Stimulated activated CD8-positive, alpha-beta memory T cell treated with anti-CD3 and anti-CD28 coated beads, Interleukin-7, amount 100 ng/mL, for 4 hours (primary cell): ENCODE measurements at places on chromosomes 6 and 20.
A peak's percentile ranks its signal among the peaks of the same experiment; 100 is the strongest.

DNA sequence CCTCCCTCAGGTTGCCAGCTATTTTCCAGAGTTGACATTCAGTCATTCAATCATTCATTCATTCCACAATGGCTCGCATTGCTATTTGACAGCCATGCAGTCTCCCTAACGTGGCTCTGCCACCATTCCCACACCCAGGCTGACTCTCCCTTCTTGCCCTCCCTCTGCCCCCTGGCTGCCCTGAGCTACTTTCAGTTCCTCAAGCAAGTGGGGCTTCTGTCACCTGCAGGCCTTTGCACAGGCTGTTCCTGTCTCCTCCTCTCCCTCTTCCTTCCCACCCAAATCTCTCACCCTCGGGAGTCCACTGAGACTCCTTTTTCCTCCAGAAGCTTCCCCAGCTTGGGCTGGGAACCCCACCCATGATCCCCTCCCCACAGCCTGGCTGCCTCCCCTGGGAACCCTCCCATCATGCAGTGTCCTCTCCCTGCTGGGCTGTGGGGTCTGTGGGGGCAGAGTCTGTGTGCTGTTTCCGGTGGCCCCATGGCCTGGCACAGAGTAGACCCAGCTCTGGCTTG lies 2.6 kb downstream of the PACSIN1 start:
- DNase-seq, result no peak

GRCh38 chr6:140915551-140915950 lies 1217.2 kb upstream of the GJE1 start:
- DNase-seq, result no peak

DNA sequence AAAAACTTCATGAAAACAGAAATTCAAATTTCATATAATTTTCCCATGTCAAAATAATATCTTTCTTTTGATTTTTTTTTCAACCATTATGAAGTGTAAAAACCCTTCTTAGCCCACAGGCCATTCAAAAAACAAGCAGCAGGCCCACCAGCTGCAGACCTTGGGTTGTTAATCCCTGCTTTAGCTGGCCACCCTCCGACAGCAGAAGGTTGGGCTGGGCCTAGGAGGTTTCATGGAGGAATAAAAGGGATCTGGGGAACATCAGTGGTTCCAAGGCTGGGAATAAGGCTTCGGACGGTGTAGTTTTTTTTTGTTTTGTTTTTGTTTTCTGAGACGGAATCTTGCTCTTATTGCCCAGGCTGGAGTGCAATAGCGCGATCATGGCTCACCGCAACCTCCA lies 3.6 kb upstream of the HSP90AB1 start:
- no peak for DNase-seq

GRCh38 chr6:166495487-166496314 lies 90.8 kb downstream of the RAMACL start:
- DNase-seq, result no peak

DNA sequence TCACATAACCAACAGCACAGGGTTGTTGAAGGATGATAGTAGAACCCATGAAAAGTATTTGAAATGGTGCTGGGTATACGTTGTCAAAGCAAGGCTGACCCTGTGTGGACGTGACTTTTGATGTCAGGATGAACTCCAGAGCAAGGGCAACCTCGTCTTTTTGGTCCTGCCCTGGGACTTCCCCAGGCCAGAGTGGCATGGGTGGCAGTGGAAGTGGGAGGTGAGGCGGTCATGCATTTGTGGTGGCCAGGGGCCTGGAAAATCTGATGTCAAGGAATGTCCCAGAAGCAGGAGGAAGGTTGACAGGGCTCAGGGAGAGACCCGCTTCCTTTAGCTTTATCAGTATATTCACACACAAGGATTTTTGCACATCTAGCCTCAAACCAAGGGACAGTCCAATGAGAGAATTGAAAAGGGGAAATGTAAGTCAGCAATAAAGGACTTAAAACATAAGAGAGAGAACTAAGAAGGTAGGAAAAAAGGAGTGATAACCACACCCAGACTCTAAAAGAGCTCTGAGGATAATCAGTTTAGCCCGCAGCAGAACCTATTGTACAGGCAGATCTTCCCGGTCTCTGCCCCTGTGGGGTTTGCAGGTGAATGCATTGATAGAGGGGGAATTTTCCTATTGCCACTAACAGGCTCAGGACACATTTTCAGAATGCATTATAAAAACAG lies 98.8 kb upstream of the HDGFL1 start:
- DNase-seq, result no peak

DNA sequence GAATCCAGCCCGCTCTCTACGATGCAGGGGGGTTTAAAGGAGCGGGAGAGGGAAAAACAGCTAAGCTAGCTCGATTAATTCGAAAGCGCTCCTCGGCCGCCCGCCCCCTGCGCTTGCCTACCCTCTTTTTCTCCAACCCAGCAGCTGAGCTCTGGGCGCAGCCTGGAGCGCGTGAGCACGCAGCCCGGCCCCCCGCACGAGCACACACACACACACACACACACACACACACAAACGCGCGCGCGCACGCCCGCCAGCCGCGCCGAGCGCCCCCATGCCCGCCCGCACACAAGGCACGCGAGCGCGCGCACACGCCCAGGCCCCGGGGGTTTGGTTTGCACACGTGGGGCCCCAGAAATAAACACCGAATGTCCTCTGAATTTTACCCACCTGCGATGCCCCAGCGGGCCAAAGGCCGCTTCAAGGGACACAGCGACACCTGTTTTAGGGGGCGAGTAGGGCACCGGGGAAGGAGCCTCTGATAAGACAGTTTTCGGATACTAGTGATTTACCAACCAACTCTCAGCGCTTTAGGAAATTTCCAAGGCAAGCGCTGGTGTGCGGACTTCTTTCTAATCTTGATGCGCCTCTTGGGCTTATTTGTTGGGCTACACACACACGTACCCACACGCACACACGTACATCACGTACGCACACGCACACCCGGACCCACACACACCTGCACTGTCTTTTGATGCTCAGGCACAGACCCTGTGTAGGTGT lies 802 bp upstream of the NRN1 start:
- no peak for DNase-seq

DNA sequence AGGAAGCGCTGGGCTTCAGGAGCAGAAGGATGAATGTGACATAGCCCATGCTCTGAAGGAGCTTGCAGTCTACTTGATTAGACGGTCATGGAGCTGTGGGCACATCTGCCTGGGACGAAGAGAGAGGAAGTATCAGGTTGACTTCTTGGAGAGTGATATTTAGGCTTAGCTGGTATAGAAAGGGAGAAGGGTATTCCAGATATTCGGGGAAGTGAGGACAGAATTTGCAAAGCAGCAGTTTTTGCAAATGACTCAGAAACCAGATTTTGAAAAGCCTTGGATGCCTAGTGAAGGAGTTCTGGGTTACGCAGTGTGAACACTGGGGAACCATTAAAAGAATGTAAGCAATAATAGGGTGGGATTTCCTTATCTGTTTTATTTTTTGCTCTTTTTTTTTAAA lies 60.7 kb downstream of the EYA4 start:
- no peak for DNase-seq

DNA sequence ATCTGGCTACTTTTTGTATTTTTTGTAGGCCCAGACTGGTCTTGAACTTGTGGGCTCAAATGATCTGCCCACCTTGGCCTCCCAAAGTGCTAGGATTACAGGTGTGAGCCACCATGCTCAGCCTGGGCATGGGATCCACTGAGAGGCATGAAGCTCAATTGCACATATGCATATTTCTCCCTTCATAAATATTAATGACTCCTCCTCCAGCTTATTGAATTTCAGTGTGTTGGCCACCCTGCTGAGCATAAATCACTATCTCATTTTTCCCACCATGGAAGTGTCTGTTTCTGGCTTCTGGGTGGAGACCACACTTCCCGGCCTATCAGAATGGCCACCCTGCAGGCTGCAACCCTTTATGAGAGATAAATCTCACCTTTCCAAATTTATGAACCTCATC lies 53.6 kb upstream of the KIF16B start:
- DNase-seq, result no peak

- no peak for DNase-seq
Measured at GRCh38 chr6:29791786-29792122, 35.9 kb upstream of the HLA-G start.

DNA sequence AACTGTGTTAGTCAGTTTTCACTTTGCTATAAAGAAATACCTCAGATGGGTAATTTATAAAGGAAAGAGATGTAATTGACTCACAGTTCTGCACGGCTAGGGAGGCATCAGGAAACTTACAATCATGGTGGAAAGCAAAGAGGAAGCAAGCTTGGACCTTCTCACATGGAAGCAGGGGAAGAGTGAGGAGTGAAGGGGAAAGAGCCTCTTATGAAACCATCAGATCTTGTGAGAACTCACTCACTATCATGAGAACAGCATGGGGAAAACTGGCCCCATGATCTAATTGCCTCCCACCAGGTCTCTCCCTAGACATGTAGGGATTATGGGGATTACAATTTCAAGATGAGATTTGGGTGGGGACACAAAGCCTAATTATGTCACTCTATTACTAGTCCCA lies 41.3 kb upstream of the PLAGL1 start:
- no peak for DNase-seq

DNA sequence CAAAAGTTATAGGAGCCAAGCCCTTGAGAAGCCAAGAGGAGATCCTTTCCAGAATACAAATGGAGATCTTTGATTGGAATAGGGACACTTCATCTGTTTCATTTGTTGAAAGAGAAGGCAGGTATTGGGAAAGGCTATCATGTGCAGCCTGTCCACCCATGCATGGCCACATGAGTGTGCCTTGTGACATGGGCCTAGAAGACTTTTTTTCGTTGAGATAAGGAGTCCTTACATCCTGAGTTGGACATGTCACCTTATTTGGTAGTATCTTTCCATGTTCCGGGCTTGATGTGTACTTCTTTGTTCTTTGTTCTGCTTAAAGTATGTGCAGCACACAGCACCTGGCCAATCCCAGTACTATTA lies 42.1 kb upstream of the SYNCRIP start:
- no peak for DNase-seq

DNA sequence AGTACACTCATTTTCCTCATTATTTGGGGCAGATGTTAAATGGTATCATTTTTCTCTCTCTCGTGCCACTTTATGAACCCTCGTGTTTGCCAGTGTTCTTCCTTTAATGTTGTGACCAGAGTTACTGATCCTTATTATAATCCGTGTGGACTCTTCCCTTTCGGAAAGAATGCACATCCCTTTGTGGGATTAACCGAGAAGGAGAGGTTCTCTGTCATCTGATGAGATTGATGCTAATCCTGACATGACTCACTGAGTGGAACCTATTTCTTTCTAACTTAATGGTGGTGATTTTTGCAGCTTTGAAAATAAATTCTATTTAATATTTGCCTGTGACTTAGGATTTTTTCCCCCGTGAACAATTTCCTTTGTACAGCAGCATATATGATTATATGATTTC lies 300.0 kb upstream of the MAN1A1 start:
- no peak for DNase-seq

GRCh38 chr6:39077882-39078594 lies 29.5 kb downstream of the GLP1R start:
- no peak for DNase-seq

DNA sequence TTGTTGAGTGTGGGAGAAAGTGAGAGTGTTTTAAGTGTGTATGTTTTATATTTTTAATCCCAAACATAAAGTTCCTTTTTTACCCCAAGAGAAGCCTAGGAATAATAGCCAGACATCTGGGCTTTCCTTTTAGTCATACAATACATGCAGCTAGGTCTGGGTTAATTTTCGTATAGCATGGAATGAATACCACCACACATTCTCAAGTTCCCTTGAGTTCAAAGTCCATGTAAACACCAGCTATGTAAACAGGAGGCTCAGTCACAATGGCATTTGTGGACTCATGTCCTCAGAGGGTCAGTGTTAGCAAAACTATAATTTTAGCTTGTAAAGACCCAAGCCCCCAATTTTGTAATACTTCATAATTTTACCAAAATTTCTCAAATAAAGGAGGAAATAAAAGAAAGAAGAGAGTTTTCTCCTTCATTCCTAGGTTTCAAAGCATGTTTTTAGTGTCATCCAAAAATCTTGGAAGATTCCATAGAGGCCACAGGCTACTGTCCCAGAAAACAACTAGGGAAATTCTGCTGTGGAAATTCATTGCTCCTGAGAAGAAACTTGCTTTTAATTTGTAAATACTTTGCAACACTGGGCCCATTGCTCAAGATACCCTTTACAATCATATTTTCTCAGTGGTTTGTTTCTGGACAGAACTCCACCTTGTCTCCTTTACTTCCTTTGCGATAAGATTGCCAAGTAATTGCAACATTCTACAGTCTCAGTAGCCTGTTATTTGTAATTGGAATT lies 671.2 kb downstream of the COL12A1 start:
- DNase-seq, result no peak

GRCh38 chr6:37491171-37491829 lies 8.4 kb downstream of the CCDC167 start:
- DNase-seq, result no peak

- DNase-seq, result no peak
Measured at GRCh38 chr6:21046276-21046675, 512.0 kb downstream of the CDKAL1 start.

GRCh38 chr20:3580412-3580811 lies 82.8 kb downstream of the GFRA4 start:
- no peak for DNase-seq

- no peak for DNase-seq
Measured at GRCh38 chr20:13267231-13267630, 46.2 kb downstream of the ISM1 start.

DNA sequence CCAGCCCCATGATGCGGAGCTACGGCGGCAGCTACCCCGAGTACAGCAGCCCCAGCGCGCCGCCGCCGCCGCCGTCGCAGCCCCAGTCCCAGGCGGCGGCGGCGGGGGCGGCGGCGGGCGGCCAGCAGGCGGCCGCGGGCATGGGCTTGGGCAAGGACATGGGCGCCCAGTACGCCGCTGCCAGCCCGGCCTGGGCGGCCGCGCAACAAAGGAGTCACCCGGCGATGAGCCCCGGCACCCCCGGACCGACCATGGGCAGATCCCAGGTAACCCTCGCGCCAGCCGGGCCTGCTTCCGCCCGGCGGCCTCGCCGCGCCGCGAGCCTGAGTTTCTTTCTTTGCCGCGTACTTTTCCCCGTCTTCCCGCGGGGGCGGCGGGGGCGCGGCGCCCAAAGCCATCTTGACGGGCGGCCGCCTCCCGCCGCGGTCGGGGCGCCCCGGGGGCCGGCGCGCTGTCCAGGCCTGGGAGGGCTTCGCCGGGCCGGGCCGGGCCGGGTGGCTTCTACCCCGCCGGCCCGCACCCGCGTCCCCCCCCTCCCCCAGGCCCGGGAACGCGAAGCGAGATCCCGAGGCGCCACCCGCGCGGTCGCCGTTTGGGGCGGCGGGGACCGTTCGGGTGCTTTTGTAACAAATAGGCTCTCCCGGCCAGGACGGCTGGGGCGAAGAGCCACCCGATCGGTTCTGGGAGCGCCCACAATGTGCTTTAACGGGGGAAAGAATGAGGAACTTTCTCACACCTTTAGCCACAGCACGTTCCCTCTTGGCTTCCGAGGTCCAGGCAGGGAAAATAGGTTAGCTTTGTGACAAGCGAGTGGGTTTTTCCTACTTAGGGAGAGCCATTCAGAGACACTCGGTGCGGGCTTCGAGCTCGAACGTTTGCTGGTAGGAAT lies 2.3 kb downstream of the ARID1B start:
- DNase-seq, result peak; percentile 53

GRCh38 chr6:158803733-158804143 lies 15.4 kb downstream of the EZR start:
- DNase-seq, result no peak
